ENCODE measurements at places on chromosomes 7 and 10.

DNA sequence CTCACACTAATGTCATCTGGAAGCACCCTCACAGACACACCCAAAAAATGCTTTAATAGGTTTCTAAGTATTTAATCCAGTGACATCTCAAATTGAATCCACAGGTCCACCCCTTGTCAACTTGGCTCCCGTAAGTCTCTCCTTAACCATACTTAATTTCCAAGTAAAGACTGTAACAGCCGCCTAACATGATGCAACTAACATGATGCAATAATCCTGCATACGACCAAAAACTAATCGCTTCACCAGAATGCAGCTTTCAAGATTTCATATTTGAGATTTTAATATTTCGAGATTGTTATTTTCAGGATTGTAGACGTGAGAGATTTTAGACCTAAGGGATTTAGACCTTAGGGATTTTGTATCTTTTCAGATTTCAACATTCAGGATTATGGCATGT, 3.7 kb upstream of the HDAC9 start:
- no peak for DNase-seq

DNA sequence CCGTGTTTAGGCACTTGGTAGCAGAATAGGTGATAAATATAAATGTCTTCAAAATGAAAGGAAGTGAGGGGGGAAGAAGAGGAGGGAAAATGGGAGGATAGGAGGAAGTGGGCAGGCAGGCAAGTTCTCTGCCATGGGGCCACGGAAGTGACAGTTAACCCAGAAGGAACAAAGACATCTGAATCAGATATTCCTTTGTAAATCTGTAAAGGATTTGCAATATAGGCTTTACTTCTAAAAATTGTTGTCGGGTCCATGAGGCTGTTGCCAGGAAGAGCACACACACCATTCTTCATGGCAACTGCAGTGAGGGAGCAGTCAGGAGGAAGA, 23.7 kb upstream of the RASSF4 start:
- DNase-seq, result no peak

DNA sequence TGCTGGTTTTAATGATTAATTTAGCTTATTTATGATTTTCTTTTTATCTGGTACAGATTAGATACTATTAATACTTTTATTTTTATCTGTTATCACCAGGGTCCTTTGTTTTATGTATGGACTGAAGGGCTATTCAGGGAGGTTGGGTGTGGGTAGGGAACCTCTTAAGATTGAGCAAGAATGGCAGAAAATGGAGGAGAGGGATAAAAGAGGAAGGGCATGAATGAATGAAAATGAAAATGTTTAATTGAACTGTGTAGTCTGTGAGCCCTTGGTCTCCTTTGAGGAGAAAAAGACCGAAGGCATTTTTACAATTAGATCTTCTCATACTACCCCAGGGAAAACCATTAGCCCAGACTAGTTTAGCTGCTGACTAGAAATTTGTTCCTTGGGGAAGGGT, 93.1 kb downstream of the CDK14 start:
- DNase-seq, result no peak

DNA sequence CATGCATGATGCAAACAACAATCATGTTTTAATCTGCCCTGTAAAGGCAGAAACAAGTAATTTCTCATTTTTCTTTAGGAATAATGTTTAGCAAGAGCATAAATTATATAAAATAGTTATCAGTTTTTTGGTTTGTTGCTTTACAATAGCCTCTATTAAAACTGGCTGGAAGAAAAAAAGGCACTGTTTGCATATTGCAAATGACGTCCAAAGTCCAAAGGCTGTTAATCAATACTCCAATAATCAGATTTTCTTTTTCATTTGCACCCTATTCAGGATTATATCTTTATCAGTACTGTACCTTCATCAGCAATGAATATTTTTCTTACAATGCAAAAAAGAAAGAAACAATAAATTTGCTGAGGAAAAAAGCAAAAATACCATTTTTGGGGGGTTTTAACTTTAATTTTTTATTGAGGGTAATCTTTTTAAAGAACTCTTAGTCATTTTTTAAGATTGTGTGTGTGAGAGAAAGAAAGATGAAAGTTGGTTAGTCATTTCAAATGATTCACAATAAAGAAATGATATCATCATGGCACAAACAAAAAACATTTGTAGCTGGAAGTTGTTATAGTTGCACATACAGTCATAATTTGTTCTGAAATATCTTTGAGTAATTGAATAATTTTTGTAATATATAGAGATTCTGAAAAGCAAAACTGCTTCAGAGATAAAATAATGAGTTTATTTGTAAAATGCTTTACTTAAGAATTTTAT, 44.4 kb upstream of the AKR1C2 start:
- no peak for DNase-seq

GRCh38 chr10:32318476-32318896, 28.5 kb downstream of the EPC1 start:
- peak; percentile 9 for DNase-seq

DNA sequence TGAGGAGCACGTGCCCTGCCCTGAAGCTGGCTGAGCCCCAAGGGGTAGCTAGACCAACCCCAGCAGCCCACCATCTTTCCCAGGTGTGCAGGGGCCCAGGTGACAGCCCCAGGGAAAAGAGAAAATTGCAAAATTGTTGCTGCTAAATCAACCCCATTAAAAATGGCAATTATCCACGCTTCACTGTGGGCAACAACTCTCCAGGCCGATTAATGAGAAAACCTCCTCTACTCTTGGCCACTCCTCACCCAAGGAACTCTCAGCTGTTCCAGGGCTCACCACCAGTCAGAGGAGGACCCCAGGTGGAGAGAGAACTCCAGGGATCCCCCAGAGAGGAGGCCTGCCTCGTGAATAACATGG, 516.1 kb upstream of the MGMT start:
- DNase-seq, result no peak

DNA sequence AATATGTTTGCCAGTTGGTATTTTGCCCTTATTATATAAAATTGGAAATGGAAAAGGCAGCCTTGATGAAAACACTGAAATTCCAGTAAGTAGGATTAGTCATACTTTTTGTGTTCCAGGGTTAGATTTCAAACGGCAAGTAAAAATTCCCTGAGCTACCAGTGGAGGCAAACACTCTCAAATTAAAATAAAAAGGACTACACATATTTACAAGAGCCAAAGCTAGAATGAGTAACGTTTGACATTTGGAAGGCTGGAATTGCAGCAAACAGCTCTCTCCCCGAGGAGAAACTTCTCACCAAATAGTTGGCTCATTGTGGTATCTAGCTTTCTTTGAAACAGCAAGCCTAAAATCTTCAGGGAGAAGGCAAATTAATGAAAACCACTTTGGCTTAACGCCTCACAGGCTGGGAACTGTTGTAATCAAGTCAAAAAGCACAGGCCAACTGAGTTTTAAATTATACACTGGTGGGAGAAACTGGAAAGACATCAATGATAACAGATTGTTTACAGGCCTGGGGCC, 288.4 kb downstream of the SNX13 start:
- DNase-seq, result peak; percentile 93

DNA sequence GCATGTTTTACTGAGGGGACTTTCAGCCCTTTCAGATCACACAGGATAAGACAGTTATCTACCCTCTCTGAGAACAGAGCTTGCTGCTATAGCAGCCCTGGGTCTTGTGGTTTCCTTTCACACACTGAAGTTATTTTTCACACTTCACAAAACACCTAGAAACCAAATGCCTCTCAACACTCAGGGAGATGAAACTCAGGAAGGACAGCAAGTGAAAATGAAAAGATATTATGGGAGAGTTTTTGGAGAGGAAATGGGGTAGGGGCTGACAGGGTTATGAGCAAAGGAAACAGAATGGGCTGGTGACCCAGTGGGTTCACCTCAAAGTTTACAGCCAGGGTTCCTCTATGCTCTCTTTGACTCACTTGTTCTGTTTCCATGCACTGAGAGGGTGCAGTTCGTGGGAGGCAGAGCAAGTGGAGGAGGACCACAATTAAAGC, 17.0 kb upstream of the GIMAP2 start:
- no peak for DNase-seq

GRCh38 chr10:31158011-31158658, 126.5 kb upstream of the ZNF438 start:
- DNase-seq, result no peak

GRCh38 chr7:27163288-27164044, 1.9 kb downstream of the HOXA9 start:
- no peak for DNase-seq

DNA sequence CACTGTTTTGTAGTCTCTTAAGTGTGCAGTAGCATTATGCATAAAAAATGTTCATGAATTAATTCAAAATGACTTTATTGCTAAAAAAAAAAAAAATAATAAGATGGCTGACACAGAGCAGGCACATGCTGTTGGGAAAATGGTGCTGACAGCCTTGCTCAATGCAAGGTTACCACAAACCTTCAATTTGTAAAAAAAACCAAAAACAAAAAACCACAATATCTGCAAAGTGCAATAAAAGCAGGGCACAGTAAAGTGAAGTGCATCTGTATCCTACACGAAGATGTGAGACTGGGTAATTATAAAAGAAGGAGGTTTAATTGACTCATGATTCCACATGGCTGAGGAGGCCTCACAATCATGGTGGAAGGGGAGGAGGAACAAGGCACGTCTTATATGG, 185.8 kb downstream of the USP6NL start:
- no peak for DNase-seq

DNA sequence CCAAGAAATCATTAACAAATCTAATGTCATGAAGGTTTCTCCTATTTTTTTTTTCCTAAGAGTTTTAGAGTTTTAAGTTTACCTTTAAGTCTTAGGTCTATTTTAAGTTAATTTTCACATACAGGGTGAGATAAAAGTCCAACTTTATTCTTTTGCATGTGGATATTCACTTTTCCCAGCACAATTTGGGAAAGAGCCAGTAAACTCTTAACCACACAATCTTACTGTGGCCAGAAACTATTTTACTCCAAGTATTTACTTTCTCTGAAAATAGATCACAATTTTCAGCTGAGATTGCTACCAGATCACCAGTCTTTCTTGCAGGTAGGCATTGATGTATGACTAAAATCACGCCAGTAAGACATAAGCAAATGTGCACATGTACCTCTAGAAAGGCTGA, 728.5 kb downstream of the TNS3 start:
- DNase-seq, result peak; percentile 17

- peak; percentile 15 for DNase-seq
Observed at GRCh38 chr7:49597805-49598204, 175.6 kb upstream of the VWC2 start.

DNA sequence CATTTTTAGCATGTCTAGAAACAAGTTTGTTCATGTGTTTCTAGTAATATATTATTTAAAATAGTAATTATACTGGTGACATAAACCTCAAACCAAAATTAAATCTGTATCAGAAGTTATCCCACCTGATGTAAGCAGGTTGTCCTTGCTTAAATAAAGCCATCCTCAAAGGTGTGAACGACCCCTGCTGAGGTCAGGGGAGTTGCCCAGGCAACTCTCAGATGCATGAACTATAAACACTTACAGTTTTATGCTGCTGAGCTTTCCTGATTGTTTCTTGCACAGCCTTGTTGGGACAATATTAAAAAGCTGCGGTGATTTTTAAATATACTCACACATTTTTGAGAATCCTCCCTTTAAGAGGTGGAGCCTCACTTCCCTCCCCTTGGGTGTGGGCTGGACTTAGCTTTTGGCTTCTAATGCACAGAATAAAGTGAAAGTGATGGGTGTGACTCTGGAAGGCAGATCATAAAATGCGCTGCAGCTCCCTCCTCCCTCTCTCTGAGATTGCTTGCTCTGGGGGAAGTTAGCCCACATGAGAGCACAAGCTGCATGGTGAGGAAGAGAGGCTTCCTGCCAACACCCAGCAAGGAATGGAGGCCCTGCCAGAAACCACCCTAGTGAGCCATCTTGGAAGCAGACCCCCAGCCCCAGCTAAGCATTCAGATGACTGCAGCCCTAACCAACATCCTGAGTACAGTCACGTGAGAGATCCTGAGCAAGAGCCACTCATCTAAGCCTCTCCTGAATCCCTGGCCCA, 152.7 kb downstream of the SKIDA1 start:
- DNase-seq, result peak; percentile 84

- no peak for DNase-seq
Observed at GRCh38 chr7:104900525-104901239, 113.3 kb upstream of the KMT2E start.

GRCh38 chr7:39754326-39755120, 131.2 kb downstream of the RALA start:
- peak; percentile 57 for DNase-seq

DNA sequence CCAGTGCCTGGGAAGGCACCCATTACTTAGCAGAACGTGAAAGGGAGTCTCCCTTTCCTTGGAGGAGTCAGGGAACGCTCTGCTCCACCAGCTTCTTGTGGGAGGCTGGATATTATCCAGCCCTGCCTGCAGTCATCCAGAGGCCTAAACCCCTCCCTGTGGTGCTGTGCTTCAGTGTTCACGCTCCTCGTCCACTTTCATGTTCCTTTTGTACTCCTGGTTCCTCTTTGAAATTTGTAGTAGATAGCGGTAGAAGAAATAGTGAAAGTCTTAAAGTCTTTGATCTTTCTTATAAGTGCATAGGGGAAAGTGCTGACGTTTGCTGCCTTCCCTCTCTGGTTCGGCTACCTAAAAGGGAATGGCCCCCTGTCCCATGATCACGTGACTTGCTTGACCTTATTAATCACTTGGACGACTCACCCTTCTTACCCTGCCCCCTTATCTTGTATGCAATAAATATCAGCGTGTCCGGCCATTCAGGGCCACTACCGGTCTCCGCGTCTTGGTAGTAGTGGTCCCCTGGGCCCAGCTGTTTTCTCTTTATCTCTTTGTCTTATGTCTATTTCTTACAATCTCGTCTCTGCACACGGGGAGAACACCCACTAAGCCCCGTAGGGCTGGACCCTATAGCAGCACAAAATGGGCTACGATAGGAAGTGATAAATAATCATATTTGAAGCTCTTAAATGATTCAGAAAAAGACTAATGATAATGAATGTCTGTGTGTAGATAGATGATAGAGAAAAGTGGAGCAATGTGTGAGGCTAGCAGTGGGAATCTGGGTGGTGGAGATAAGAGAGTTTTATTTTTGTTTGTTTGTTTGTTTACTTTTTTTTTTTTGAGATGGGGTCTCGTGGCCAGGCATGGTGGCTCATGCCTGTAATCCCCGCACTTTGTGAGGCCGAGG, 5.8 kb upstream of the ESYT2 start:
- DNase-seq, result no peak

All from muscle of back (tissue), 13 donors.